ENCODE measurements at places on chromosomes 6 and 20. TPM values are rescaled to one million over a fixed set of nuclear protein-coding genes. Genes with fewer than 3 reads are reported as not detected.

The OPRM1 gene
- total RNA-seq: not detected

The BEND6 gene
- not detected for total RNA-seq

The PRICKLE4 gene
- total RNA-seq: not detected

The BANF2 gene
- not detected for total RNA-seq

GRCh38 chr6:28807682-28808280, 116.0 kb downstream of the TRIM27 start:
- peaks cover 63% of the 10 kb centered on the region for H3K27me3 ChIP-seq
- no peaks in the 10 kb centered on the region for H3K4me1 ChIP-seq
- no peak for DNase-seq
- H3K27ac ChIP-seq: no peak overlapping the region
- no peaks in the 10 kb centered on the region for H3K36me3 ChIP-seq

- peak overlapping the region; percentile 98 for H3K4me3 ChIP-seq
- H3K27me3 ChIP-seq: no peaks in the 10 kb centered on the region
- peak; percentile 93 for DNase-seq
- peaks cover 89% of the 10 kb centered on the region for H3K4me1 ChIP-seq
Measured at GRCh38 chr6:31580807-31581433, 1.3 kb downstream of the LTB start.

DNA sequence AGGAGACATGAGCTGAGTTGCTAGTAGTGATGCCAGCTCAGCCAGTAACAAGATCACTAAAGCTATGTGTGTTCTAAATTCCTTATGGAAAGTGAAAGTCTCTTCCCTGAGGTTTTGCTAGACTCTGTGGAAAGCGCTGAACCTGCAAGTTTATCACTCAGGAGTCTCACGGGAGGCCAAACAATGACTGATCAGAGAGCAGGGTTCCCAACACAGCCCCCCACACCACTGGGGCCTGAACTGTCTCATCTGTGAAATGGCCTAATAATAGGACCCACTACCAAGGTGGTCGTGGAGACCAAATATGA, 19.9 kb downstream of the ACSS1 start:
- H3K36me3 ChIP-seq: peaks cover 7% of the 10 kb centered on the region
- DNase-seq: no peak
- H3K27ac ChIP-seq: peak overlapping the region; percentile 15
- no peaks in the 10 kb centered on the region for H3K27me3 ChIP-seq
- no peak overlapping the region for H3K4me3 ChIP-seq

- no peaks in the 10 kb centered on the region for H3K4me1 ChIP-seq
- H3K27ac ChIP-seq: no peak overlapping the region
- H3K27me3 ChIP-seq: no peaks in the 10 kb centered on the region
- H3K4me3 ChIP-seq: no peak overlapping the region
- DNase-seq: no peak
Measured at GRCh38 chr6:71908162-71908765, 21.9 kb downstream of the RIMS1 start.

- H3K36me3 ChIP-seq: no peaks in the 10 kb centered on the region
- H3K4me1 ChIP-seq: no peaks in the 10 kb centered on the region
- no peak for DNase-seq
- no peak overlapping the region for H3K4me3 ChIP-seq
Measured at GRCh38 chr6:152098683-152099082, 291.2 kb downstream of the ESR1 start.

GRCh38 chr6:138371720-138372119, 6.0 kb upstream of the SMIM28 start:
- no peak for DNase-seq
- no peaks in the 10 kb centered on the region for H3K4me1 ChIP-seq
- H3K36me3 ChIP-seq: no peaks in the 10 kb centered on the region
- no peak overlapping the region for H3K27ac ChIP-seq
